ENCODE measurements at places on chromosomes 1 and 21.

DNA sequence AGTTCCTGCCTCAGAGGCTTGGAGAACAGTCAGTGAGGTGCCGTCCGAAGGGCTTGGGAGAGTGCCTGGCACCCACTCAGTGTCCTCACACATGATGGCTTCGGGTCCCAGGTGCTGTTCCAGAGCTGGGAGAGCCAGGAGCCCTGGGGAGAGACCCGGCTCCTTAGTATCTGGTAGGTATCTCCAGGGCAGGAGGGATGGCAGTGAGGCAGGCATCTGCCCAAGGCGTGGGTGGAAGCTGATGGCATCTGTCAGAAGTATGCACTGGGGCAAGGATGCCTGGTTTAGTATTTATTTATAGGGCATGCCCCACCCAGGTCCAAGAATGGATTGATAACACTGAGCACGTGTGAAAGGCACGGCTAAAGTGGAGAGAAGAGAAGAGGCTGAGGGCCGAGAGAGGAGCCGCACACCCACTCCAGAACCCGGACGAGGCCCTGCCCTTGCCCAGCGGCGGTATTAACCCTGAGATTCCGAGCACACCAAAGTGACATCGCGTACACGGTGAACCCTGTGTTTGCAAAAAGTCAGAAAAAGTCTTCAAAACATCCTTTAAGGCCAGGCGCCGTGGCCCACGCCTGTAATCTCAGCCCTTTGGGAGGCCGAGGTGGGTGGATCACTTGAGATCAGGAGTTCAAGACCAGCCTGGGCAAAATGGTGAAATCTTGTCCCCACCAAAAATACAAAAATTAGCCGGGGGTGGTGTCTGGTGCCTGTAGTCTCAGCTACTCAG, 2.4 kb downstream of the TP73 start:
- peaks cover 48% of the 10 kb centered on the region for H3K27me3 ChIP-seq
- H3K4me3 ChIP-seq: no peak overlapping the region
- no peaks in the 10 kb centered on the region for H3K36me3 ChIP-seq
- no peak for DNase-seq
- H3K27ac ChIP-seq: no peak overlapping the region

DNA sequence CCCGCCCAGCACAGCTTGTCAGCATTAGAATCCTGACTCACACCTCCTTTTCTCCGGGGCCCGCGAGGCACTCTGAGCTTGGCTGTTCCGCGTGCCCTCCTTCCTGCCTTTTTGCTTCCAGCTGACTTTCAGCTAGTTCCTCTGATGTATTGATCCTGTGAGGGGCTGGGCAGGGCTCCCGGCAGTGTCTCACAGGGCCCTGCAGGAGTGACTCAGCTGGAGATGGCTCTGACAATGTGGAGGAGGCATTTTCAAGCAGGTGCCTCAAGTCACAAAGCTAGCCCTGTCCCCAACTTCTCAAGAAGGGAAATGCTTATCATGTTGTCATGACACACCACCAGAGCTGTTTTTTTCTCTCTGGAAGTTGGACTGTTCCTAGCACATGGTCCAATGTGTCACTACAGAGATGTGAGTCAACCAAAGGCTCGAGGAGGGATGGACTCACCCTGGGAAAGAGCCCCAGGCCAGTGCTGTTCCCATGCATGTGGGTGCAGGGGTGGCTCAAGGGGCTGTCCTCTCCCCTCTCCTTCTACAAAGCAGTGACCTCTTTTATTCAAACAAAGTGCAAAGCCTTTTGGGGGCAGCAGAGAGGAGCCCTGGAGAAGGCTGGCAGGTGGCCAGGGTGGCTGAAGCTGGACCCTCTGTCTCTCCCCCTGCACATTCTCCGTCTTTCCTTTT, 30.6 kb downstream of the SYT6 start:
- no peak overlapping the region for H3K27ac ChIP-seq
- no peaks in the 10 kb centered on the region for H3K36me3 ChIP-seq
- no peak for DNase-seq
- peaks cover 4% of the 10 kb centered on the region for H3K27me3 ChIP-seq
- H3K4me3 ChIP-seq: no peak overlapping the region

DNA sequence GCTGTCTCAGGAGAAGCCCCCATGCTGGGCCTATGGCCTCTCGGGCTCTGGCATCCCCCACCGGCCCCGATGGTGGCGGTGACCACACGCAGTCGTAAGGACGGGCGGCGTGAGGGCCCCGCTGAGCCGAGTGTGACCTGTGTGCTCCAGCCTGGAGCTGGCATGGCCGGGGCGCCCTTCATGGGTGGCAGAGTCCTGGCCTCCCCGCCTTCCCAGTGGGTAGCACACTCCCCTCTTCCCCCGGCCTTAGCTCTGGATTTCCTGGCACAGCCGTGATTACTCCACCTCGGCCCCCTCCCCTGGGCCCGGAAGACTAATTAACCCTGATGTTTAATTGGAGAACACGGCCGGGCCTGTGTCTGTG, 44.6 kb downstream of the SLX9 start:
- H3K27me3 ChIP-seq: peaks cover 2% of the 10 kb centered on the region
- no peak for DNase-seq
- no peak overlapping the region for H3K27ac ChIP-seq
- peaks cover 5% of the 10 kb centered on the region for H3K36me3 ChIP-seq
- H3K4me3 ChIP-seq: no peak overlapping the region

DNA sequence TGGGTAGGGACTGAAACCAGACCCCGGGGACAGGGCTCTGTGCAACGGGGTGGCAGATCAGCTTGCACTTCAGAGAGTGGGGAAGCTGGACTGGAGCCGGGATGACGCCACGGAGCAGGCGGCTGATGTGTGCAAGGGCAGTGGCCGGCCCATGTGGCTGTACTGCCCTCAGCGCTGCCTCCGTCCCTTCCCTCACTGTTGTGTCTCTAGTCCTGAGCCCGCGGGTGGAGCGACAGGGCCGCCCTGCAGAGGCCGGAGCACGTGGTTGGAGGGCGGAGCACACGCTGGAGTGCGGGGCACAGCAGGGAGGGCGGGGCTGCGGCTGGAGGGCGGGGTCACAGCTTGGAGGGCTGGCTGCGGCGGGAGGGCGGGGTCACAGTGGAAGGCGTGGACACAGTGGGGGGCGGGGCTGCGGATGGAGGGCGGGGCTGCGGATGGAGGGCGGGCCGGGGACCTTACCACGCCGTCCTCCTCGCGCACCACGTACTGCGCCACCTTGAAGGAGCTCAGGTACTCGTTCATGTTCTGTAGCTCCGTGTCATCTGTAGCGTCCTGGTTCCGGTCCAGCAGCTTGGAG, 52.4 kb downstream of the CHD5 start:
- peak; percentile 35 for DNase-seq
- no peak overlapping the region for H3K4me3 ChIP-seq
- no peak overlapping the region for H3K27ac ChIP-seq
- peaks cover 23% of the 10 kb centered on the region for H3K27me3 ChIP-seq

DNA sequence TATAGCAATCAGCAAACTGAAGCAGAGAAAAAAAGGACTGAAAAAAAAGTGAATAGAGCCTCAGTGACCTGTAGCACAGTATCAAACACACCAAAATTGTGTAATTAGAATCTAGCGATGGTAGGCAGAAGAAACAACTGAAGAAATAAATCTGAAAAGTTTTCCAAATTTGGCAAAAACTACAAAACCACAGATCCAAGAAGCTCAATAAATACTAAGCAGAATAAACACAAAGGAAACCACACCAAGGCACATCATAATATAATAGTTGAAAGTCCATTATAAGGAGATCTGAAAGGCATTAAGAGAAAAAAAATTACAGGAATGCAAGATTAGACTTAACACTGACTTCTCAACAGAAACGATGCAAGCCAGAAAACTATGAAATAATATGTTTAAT, 7.1 kb upstream of the IL12RB2 start:
- DNase-seq: no peak
- H3K27me3 ChIP-seq: no peaks in the 10 kb centered on the region
- H3K27ac ChIP-seq: no peak overlapping the region
- H3K36me3 ChIP-seq: no peaks in the 10 kb centered on the region
- H3K4me3 ChIP-seq: no peak overlapping the region

DNA sequence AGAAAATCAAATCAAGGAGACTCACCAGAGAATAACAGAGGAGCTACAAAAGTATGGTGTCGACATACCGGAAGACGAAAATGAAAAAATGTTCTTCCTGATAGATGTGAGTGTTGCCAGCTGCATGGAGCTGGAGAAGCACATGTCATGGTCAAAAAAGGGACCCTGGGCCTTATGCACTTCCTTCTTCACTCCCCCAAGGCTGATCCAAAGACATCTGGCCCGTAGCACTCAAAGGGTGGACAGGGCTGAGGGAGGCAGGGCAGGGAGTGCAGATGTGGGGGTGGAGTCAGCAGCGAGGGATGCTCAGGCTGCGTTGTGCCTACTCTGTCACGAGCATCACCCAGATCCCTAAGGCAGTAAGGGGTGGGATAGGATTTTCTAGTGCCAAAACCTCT, 19.4 kb downstream of the MX1 start:
- H3K4me1 ChIP-seq: no peaks in the 10 kb centered on the region
- peaks cover 56% of the 10 kb centered on the region for H3K36me3 ChIP-seq
- DNase-seq: no peak
- no peak overlapping the region for H3K4me3 ChIP-seq
- no peaks in the 10 kb centered on the region for H3K27me3 ChIP-seq

GRCh38 chr1:106688446-106688845, 368.0 kb upstream of the PRMT6 start:
- H3K27ac ChIP-seq: no peak overlapping the region
- no peaks in the 10 kb centered on the region for H3K36me3 ChIP-seq
- no peak overlapping the region for H3K4me3 ChIP-seq
- H3K4me1 ChIP-seq: no peaks in the 10 kb centered on the region
- DNase-seq: no peak

GRCh38 chr21:32298658-32299081, at the start of gene MRAP:
MRAP (plus strand) TSS chr21:32298855; CDS start chr21:32298972, 117 bp downstream.
- H3K4me1 ChIP-seq: no peaks in the 10 kb centered on the region
- no peak for DNase-seq
- no peak within 1 kb of the TSS for H3K27ac ChIP-seq
- H3K27me3 ChIP-seq: no peaks in the 10 kb centered on the region

GRCh38 chr21:16605597-16605996, 875.8 kb downstream of the USP25 start:
- no peaks in the 10 kb centered on the region for H3K27me3 ChIP-seq
- no peaks in the 10 kb centered on the region for H3K4me1 ChIP-seq
- no peak for DNase-seq
- no peaks in the 10 kb centered on the region for H3K36me3 ChIP-seq

- H3K4me1 ChIP-seq: peaks cover 3% of the 10 kb centered on the region
- no peaks in the 10 kb centered on the region for H3K36me3 ChIP-seq
- H3K4me3 ChIP-seq: no peak overlapping the region
- H3K27ac ChIP-seq: no peak overlapping the region
- no peak for DNase-seq
Observed at GRCh38 chr1:67540025-67540732, 110.0 kb upstream of the SERBP1 start.

GRCh38 chr1:109762039-109762585, 1.6 kb downstream of the EPS8L3 start:
- H3K27me3 ChIP-seq: no peaks in the 10 kb centered on the region
- H3K4me3 ChIP-seq: no peak overlapping the region
- no peaks in the 10 kb centered on the region for H3K36me3 ChIP-seq
- no peak for DNase-seq

DNA sequence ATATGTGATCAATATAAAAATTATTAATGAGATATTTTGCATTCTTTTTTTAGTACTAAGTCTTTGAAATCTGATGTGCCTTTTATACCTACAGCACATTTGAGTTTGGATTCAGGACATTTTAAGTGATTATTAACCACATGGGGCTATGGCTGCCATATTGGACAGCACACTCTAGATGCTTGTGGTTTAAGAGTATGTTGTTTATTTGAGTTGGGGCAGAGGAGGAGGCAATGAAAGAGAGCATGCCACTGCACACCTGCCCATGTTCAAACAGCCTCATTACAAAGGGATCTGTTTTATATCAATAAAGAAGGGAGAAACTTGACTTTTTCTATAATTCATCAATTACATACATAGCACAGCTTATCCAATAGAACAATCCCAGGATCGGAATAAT, 99.4 kb upstream of the EDEM3 start:
- no peak overlapping the region for H3K27ac ChIP-seq
- DNase-seq: no peak

DNA sequence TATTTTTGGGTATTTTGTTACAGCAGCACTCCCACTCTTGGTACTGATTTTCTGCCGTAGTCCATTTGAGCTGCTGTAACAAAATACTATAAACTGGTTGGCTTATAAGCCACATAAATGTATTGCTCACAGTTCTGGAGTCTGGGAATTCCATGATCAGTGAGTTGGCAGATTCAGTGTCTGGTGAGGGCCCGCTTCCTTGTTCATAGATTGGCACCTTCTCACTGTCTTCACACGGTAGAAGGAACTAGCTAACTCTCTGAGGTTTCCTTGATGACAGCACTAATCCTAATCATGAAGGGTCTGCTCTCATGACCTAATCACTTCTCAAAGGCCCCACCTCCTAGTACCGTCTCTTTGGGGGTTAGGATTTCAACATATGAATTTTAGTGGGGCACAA, 85.2 kb downstream of the HHAT start:
- H3K4me1 ChIP-seq: no peaks in the 10 kb centered on the region
- H3K27me3 ChIP-seq: no peaks in the 10 kb centered on the region
- H3K4me3 ChIP-seq: no peak overlapping the region
- no peak for DNase-seq
- H3K27ac ChIP-seq: no peak overlapping the region
- H3K36me3 ChIP-seq: peaks cover 4% of the 10 kb centered on the region

- no peak overlapping the region for H3K27ac ChIP-seq
- H3K36me3 ChIP-seq: no peaks in the 10 kb centered on the region
- H3K27me3 ChIP-seq: peaks cover 6% of the 10 kb centered on the region
- no peak overlapping the region for H3K4me3 ChIP-seq
- DNase-seq: no peak
Observed at GRCh38 chr1:94013367-94013878, 104.2 kb upstream of the GCLM start.

- H3K27ac ChIP-seq: no peak overlapping the region
- no peaks in the 10 kb centered on the region for H3K27me3 ChIP-seq
- no peaks in the 10 kb centered on the region for H3K36me3 ChIP-seq
- H3K4me3 ChIP-seq: no peak overlapping the region
- no peaks in the 10 kb centered on the region for H3K4me1 ChIP-seq
Observed at GRCh38 chr1:74611887-74612286, 61.7 kb downstream of the ERICH3 start.

- H3K27ac ChIP-seq: peak overlapping the region; percentile 71
- peaks cover 62% of the 10 kb centered on the region for H3K4me1 ChIP-seq
- no peak for DNase-seq
Observed at GRCh38 chr1:58814251-58815068, 30.6 kb upstream of the JUN start.

All from stimulated activated naive B cell treated with anti-CD40 and anti-IgM and Interleukin-4, amounts not matched to agents 10 μg/mL and 1 μg/mL and 100 μg/mL, for 72 hours (primary cell).